CD4-positive, alpha-beta T cell treated with Interleukin-17A for 1 hour (primary cell): ENCODE measurements at places on chromosomes 5 and 9.

- no peak for DNase-seq
These were observed 98.7 kb downstream of the PAX5 start for GRCh38 chr9:36935332-36935731.

DNA sequence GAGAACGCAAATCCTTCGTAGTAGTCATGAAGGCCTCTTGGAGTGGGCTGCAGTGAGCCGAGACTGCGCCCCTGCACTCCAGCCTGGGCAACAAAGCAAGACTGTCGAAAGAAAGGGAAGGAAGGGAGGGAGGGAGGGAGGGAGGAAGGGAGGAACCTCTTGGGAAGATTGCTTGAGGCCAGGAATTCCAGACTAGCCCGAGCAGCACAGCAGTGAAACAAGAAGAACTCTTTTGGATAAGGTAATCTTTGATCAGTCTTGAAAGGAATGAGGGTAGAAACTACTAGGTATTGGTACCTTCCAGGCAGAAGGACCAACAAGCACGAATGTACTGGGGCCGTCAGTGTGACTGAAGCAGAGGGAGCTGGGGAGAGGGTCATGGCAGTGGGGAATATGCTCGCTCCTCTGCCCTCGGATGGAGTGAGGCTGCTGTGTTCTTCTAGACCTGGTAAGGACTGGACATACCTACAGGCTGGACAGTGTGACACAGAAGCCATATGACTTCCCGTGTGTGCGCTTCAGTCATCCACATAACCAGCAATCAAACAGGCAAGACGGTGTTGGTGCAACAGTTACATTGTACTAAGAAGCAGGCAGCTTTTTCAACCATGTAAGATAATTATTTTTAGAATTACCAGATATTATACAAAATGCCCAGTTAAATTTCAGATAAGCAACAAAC is 45.2 kb downstream of the P4HA2 start:
- no peak for DNase-seq

- DNase-seq: no peak
These were observed 15.8 kb upstream of the NEURL1B start for GRCh38 chr5:172624996-172625964.

GRCh38 chr9:125839317-125839716 is 92.1 kb downstream of the PBX3 start:
- DNase-seq: no peak

GRCh38 chr5:176365351-176366231 is at the start of gene ARL10:
Gene ARL10 (plus strand): TSS chr5:176365487. CDS start chr5:176365564, 77 bp downstream.
- DNase-seq: peak; percentile 58

GRCh38 chr5:142915813-142916424 is 145.7 kb downstream of the ARHGAP26 start:
- no peak for DNase-seq

DNA sequence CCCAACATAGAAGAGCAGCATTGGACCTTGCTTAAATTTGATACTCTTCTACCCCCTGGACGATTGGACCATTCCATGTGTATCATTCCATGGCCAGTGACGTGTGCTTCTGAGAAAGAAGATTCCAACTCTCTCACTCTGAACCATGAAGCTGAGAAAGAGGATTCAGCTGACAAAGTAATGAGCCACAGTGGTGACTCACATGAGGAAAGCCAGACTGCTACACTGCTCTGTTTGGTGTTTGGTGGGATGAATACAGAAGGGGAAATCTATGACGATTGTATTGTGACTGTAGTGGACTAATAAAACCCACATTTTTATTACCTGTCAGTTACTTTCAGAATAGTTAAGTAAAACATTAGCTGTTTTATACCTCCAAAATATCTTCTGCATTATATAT is 7.5 kb downstream of the HSPA5 start:
- DNase-seq: no peak

DNA sequence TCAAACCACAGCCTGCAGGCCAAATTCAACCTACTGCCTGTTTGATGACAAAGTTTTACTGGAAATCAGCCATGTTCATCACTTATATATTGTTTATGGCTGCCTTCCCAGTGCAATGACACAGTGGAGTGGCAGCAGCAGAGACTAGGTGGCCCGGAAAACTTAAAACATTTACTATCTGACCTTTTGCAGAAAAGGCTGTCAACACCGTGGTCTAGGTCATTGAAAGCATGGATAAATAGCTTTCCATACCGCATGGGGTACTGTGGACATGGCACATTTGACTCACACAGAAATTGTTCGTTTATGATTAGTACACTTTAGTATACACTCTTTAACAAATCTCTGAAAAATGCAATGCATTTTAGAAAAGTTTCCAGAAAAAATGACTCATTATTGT is 298.3 kb upstream of the EFNA5 start:
- DNase-seq: no peak

DNA sequence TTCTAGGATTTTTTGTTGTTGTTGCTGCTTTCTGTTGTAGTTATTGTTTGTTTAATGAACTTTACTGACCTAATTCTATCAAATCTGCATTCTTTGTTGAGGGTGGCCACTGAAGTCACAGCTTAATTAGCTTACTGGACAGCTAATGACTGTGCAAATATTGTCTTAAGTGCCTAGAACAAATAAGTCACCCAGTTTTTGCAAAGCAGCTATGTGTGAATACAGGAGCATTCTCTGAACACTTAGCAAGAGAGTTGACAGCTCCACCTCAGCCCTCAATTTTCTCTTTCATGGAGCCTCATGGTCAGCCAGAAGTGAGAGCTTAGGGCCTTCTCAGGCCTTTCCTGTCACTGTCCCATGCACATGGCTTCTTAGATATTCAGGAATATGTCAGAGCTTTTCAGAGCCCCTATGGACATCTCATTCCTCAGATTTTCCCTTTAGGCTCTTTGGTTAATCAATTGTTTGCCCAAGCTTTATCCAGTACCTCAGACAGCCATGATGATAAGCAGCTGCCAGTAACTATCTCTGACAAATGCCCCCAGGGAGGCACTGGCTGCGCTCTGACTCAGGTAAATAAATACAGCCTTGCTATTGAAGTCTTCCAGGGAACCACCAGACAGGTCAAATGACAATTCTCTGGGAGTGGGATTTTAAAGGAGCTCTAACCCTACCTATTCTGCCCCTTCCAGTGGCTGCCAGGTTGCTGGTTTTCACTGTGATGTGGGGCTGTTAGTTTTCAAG is 241.4 kb upstream of the IL12B start:
- DNase-seq: no peak

DNA sequence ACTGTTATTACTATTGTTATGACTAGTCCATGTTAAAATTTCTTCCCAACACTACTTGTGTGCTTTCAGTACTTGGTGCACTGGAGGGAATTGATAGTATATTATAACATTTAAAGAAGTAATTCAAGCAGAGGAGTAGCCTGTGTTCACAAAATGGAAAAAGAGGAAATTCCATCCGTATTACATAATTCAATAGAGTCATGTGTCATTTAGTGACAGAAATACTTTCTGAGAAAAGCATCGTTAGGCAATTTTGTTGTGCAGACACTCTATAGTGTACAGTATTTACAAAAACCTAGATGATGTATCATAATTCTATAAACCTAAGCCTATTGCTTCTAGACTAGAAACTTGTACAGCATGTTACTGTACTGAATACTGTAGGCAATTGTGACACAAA is 78.3 kb upstream of the PCSK5 start:
- DNase-seq: no peak

DNA sequence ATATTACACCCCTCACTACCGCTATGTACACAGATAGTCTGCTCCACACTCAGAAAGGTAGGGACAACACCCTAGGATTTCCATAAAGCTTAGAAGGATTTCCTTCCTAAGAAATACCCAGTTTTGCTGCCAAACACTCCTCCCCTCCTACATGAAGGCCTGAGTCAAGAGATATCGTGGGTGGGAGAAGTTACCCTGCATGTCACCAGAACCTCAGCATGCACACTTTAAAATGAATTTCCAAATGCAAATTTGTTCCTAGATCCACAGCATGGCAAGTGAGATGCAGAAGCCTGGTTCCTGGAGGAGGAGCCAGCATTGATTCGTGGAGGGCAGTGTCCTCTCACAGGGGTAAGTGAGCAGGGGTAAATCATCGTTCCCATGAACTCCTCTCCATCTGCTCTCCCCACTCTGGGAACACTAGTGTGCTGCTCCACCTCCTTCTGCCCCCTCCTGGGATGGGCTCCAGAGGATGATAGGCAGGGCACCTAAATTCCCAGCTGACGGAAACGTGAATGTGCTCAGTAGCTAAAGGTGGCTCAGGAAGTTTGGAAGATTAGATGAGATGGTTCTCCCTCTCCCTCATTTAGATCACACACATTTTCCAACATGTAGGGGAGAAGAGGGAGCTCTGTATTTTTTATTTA is 76.7 kb downstream of the PDE4D start:
- DNase-seq: no peak

DNA sequence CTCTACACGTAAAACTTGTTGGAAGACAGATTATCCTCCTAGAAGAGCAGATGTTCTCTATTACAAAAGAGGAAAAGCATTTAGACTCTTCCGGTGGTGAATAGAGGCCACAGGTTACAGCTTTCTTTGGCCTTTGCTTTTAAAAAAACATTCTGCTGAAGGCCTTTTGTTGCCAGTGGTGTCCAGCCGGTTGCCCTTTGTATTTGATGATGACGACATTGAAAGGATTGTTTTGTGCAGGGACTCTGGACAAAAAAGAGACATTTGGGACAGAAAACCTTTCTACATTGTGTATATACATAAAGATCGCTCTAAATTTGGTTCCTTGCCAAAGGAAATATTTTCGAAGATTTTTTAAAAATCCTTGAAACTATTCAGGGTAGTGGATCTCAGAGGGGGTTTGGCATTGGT is 180.3 kb downstream of the C9orf152 start:
- no peak for DNase-seq

GRCh38 chr5:65157906-65158603 is 323.7 kb downstream of the ADAMTS6 start:
- no peak for DNase-seq

- no peak for DNase-seq
These were observed 58.1 kb downstream of the STARD4 start for GRCh38 chr5:111454198-111454622.

DNA sequence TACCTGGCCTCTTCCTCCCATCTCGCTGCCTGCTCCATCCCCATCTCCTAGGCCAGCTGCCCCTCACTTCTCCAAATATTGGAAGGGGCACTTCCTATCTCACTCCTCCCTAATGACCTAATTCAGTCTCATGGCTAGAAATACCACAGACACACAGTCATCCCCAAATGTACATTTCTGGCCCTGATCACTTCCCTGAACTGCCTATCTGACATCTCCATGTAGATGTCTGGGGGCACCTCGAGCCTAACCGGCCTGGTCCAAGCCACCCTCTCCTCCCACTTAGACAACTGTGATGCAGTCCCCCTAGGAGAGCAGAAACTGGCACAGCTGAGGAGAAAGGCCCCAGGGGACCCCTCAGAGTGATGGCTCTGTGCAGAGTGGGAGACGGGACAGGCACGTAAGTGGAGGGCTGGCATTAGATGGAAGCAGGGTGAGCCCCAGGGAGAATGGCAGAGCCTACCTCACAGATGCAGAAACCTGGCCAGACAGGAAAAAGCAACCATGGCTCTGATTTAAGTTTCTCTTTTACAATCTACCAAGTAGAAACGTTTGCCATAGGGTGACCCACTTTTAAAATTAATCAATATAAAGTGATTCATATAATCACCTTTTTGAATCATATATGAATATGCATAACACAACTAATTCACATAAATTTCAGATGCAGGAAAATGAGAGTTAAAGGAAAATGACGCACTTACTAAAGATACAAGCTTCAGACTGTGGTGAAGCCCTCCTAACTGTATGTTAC is 22.1 kb downstream of the CAMSAP1 start:
- no peak for DNase-seq

- no peak for DNase-seq
These were observed 86.7 kb upstream of the SPATA31C2 start for GRCh38 chr9:88224938-88225337.

DNA sequence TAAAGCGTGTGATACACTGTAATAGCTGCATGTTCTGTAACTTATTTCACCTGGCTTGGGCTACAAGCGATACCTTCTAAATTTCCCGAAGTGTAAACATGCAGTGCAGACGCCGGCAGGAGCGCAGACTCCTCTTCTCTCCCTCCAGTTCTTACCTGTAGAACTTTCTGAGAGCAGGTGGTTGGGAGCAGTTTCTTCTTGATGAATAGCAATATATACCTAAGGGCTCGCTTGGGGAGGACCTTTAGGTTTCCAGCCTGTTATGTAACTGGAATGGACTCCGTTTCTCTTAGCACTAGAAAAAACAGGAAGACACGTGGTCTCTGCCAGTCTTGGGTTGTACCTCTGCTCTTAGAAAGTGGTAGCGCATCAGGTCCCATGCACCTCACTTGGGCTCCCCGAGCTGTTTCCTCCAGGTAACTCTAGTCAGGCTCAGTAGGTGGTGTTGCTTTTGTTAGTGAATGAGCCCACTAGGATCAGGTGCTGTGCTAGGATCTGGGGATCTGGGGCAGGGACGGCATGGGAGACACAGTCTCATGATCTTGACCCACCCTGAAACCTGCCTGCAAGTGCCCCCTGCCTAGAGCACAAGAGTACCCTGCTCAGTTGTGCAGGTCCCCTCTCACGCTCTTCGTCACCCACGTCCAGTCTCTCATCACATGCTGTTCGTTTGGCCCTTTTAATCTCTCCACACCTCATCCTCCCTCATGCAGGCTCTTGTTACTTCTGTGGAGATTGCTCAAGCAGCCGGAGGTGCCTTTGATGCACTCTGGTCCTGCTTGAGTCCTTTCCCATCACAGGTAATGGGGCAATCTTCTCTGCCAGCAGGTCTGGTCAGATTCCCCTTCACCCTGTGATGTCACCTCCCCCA is 2.8 kb downstream of the TENT4A start:
- DNase-seq: peak; percentile 65

GRCh38 chr5:1266791-1267190 is 28.1 kb downstream of the TERT start:
- DNase-seq: no peak

DNA sequence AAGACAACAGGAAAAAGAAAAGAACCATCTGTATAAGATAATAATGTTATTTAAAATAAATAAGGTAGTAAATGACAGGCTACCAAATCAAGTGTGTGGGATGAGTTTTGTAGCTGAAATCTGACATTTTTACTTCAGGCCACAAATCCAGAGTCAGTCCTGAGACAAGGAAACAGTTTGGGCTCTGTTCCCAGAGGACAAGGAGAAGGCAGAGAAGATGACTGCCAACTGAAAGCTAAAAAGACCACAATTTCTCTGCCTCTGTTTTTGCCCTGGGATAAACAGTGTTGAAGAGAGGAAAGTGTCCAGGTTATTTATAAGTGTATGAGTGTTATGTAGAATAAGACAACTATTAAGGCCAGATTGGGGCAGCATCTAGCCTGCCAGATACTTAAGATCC is 180.5 kb downstream of the NFIB start:
- no peak for DNase-seq

- peak; percentile 57 for DNase-seq
These were observed 729 bp upstream of the TNPO1 start for GRCh38 chr5:72815580-72816283.

GRCh38 chr5:38518341-38518740 is 38.1 kb downstream of the LIFR start:
- no peak for DNase-seq

DNA sequence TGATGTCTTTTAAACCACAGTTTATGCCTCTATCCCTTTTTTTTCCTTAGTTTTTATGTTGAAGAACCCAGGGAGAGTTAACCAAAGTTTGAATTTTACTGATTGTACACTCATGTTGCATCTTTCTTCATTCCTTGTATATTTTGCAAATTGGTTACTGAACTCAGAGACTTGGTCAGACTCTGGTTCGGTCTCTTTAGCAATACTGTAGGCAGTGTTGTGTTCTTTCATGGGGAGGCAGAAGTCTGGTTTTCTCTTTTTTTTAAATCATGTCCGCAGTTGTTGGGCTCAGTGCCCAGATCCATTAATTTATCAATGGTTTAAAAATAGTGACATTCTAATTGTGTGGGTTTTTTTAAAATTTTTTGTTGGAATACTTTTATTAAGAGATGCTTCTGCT is 23.4 kb downstream of the UBE2R2 start:
- DNase-seq: no peak
